ENCODE measurements at places on chromosomes 7 and 10.

DNA sequence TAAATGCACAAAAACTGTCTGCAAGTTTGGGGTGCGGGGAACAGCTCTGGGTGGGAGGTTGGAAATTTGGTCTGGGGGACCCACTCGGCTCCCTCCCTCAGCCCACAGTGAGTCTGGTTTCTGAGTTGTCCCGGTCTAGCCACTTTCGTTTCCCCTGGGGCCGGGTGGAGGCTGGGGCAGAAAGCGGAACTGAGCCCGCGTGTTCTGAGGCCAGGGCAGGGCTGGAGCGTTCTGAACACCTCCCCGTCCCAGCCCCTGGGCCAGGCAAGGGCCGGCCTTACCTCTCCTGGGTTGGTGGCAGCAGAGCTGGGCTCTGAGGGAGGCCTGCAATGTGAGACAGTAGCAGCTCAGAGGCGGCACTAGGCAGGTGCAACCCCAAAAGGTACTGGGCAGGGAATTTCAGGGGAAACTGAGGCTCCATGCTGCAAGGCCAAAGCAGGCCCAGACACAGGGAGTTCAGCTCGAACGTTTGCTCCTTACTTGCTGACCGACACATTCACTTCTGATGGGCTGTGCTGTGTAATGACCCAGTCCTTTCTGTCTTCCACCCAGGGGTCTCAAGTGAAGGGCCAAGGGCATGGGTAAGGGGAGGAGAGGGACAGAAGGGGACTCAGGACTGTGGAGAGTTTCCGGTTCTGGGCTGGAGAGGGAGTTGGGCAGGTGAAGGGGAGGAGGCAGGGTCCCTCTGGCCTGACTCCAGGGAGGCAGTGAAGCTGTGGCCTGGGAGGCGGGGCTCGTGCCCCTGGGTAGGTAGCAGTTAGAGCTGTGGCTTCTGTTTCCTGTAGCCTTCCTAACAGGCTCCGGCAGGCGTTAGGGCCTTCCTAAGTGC, 3.0 kb downstream of the IRF5 start:
- DNase-seq, result peak; percentile 74

DNA sequence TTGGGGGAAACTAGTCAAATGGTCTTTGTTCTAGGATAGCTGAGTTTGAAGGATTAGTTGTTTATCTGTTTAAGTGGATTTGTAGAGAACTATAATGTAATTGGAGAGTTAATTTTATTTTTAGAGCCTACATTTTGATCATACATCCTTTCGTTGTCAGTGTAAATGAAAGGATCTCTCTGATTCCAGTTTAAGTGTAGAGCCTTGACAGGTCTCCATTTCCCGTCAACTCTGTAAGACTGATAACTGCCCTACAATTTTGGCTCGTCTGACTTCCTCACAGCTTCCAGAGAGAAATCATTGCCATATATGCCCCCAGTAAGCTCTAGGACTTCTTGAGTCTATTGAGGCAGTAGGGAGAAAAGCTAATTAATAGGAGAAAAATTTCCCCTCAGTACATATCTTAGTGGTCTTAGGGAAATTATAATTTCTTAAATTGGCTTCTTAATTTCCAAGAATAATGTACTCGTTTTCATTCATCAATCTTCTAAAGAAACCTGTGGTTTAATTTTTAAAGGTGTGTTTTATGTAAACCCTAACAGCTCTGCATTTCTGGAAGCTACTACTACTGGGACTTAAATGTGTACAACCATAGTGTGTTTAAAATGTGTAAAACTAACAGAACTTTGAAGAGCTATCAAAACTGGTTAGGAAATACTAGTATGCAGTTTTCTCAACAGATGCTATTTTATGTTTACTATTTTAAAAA, 3.8 kb downstream of the KMT2E start:
- no peak for DNase-seq

- no peak for DNase-seq
Observed at GRCh38 chr7:35894721-35895120, 93.9 kb downstream of the SEPTIN7 start.

DNA sequence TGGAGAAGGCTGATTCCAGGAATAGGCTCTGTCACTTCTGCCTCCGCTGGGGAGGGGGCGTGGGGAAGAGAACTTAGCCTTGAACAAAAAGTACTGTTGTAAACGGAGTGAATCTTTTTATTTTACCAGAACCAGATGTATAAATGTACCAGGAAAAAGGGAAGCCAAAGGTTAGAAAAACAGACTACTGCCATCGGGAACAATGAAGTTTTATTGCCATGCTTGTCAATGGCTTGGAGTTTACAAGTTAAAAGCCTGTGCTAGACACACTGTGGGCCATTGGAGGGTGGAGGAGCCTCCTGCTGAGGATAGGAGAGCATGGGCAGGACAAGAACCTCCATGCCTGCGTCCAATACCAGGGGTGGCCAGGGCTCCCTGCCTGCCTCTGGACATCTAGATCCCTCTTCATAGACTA, 161.7 kb upstream of the LYZL2 start:
- DNase-seq, result no peak

- no peak for DNase-seq
Observed at GRCh38 chr10:43598446-43598845, 7.8 kb upstream of the ZNF485 start.

DNA sequence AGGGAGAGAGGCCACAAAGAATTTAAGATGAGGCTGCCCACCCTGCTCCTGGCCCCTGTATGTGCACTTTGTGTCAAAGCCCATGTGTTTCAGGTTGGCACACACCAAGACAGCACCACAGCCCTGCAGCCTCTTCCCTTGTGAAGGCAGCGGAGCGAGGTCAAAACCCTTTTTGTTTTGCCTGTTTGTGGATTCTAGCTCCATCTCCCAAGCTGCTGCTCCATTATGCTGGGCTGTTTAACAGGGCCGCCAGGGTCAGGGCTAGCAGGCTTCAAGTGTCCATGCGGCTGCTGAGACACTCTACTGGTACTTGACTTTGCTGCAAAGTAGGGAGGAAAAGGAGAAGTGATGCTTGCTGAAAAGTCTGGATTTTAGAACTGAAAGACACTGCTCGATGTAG, 142.3 kb upstream of the EFCAB10 start:
- DNase-seq, result no peak

DNA sequence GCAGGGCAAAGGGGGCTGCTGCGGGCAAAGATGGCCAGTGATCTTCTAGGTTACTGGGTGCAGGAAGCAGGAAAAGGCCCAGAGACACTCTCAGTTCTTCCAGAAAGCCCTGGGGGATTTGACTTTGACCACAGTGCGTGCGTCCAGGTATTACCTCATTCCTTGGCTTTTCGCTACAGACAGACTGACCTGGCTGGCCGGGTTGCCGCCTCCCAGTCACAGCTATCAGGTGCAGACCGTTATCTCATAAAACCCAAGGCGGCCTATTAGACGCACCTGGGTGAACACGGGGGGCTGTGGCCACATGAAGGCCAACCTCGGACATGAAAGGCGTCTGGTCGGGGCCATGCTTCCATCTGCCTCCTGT, 80.3 kb downstream of the FOXL3 start:
- peak; percentile 34 for DNase-seq

DNA sequence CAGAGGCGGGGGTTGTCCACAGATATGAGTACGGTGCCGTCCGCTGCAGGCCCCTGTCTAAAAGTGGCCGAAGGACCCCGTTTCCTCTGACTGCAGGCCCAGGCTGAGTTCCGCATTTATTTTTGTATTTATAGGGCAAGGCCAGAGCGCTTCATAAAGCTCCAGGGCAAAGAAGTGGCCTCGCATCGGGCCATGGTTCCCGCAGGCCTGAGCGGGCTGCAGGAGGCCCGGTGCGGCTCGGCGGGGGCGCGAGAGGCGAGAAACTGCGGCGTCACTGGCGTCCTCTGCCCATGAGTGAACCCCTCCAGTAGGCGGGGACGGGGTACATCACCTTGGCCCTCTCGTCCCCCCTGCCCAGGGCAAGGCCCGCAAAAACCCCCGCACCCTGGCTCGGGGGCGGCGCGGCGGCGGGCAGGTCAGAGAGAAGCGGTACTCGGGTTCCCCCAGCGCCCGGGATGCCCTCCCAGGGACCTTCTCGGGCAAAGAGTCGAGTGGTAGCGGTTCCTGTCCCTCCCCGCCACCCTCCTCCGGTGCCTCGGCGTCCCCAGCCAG, 355.7 kb downstream of the DNAJB6 start:
- DNase-seq, result no peak

GRCh38 chr7:155580367-155580766, 34.0 kb upstream of the CNPY1 start:
- DNase-seq, result no peak

- DNase-seq, result no peak
Observed at GRCh38 chr7:123177442-123177841, 22.3 kb downstream of the SLC13A1 start.

- DNase-seq, result no peak
Observed at GRCh38 chr7:137395420-137395819, 51.9 kb upstream of the PTN start.

DNA sequence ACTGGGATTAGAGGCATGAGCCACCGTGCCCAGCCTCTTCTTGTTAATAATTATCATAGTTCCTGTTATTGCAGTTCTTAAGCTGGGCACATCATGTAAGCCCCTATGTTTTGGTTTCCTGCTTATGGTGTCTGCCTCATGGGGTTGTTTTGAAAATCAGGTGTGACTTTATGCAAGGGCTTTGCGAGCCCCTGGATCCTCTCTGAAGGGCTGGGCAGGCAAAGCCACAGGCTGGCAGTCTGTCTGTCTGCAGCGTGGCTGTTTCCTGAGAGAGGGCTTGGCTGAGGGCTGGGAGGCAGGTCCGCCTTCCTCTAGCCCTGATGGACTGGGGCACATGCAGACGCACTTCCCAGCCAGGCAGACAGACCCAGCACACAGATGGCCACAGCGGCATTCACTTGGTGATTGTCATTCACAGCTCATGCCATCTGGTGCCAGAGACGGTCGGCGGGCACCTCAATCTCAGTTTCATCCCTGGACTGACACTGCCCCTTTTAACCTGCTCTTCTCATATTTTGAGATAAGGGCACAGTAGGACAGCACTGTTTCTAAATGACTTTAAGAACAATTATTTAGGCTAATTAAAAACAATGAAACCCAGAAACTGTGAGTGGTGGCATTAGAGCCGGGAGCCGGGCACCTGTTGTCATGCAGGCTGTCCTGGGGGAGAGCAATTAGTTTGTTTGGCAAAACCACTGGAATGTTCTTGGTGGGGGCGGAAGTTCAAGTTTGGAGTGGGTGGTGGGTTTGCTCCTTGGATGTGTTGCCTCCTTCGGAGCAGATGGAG, 35.5 kb downstream of the RBM20 start:
- DNase-seq, result no peak

GRCh38 chr7:137727413-137727812, 119.4 kb downstream of the DGKI start:
- DNase-seq, result no peak

GRCh38 chr10:27464993-27465392, 39.1 kb upstream of the RAB18 start:
- no peak for DNase-seq

DNA sequence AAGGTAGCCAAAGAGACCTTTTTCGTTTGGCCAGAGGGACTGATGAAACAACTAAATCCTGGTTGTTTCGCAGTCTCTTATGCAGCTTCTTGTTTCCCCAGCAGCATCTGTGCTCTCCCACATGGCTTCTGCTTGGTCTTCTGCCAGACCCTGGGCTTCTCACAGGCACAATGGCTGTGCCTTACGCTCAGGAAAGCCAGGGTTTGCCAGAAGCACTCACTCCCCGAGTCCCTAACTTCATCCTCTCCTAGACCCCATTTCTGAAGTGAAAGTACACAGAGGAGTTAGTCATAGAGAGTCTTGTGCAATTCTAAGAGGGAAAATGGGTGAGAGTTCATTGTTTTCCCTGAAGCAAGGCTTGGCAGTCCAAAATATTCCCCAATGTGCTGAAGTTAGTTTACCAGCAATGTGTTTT, 121.7 kb downstream of the EVX1 start:
- peak; percentile 34 for DNase-seq

DNA sequence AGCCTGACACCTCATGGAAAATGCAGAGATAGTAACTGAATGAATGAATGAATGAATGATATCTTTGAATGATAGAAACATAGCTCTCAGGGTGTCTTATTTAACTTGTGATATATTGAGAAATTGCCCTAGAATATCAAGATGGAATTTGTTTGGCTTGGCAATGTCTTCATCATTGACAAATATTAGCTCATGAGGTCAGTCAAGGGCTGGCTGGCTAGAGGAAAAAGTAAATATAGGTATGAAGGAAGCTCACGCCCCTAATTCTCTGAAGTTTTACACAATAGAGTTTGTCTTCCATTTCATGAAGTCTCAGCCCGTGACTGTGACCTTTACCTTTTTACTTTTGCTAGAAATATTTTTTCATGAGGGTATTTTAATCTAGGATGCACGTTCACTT, 305.2 kb downstream of the ADARB2 start:
- no peak for DNase-seq

GRCh38 chr10:101489355-101489754, 98.7 kb downstream of the POLL start:
- no peak for DNase-seq

GRCh38 chr7:138064856-138065357, 11.4 kb upstream of the AKR1D1 start:
- no peak for DNase-seq

DNA sequence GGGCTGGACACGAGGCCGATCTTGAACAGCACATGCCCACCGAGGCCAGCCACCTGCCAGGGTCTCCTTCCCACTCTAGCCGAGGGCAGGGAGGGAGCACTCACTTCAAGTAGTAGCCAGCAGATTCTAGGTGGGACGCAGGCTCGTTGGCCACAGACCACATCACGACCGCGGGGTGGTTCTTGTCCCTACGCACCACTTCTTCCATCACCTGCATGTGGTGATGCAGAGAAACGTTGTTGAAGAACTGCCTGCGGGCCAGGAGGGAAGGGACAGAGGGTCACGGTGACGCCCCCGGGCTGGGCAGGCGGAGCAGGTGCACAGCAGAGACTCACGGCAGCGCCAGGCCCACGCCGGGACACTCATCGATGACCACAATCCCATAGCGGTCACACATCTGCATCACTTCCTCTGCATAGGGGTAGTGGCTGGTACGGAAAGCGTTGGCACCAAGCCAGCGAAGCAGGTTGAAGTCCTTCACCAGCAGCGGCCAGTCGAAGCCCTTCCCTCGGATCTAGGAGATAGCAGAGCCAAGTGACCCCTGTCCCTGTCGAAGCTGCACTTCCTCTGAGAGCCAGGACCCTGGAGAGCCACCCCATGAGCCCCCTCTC, 7.7 kb downstream of the GUSB start:
- DNase-seq, result no peak

Measured in left colon (tissue), 2 donors.